ENCODE measurements at places on chromosomes 5 and 9.
A peak's percentile ranks its signal among the peaks of the same experiment; 100 is the strongest.

- DNase-seq, result no peak
Measured at GRCh38 chr5:124352312-124352711, 394.1 kb downstream of the ZNF608 start.

- no peak for DNase-seq
Measured at GRCh38 chr9:137007108-137007815, 10.9 kb upstream of the CLIC3 start.

GRCh38 chr5:175417384-175417783, 26.6 kb downstream of the DRD1 start:
- no peak for DNase-seq

GRCh38 chr9:33248606-33249005, 8.6 kb downstream of the SPINK4 start:
- no peak for DNase-seq

DNA sequence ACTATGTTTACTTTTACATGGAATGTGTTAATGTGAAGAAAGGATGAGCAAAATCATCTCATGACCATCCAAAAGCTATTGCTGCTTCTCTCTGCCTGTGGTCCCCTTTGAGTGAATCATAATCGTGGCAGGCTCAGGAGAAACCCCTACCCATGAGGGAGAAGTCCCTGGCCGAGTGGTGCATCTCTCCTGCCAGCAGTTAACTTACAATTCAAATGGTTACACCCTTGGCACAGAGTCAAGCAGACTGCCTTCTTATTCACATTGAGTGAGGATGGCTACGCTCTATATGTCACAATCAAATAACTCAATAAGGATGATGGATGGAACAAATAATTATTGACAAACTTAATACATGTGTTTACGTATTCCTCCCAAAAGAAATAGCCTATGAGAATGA, 179.1 kb downstream of the FGF1 start:
- no peak for DNase-seq

DNA sequence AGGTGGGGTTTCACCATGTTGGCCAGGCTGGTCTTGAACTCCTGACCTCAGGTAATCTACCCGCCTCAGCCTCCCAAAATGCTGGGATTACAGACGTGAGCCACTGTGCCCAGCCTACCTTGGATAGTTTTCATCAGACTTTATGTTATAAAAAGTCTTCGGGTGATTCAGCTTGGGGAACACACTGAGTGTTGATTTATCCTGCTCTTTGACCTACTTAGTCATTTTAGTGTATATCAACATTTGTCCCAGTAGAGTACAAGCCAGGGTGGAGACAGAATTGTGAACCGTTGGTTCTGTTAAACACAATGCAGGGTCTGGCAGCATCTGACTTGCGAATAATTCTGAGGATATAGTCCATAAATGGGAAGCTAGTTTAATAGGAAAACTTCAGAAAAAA, 39.7 kb downstream of the NFX1 start:
- no peak for DNase-seq

GRCh38 chr9:4799775-4800174, 7.0 kb downstream of the RCL1 start:
- DNase-seq, result peak; percentile 97

DNA sequence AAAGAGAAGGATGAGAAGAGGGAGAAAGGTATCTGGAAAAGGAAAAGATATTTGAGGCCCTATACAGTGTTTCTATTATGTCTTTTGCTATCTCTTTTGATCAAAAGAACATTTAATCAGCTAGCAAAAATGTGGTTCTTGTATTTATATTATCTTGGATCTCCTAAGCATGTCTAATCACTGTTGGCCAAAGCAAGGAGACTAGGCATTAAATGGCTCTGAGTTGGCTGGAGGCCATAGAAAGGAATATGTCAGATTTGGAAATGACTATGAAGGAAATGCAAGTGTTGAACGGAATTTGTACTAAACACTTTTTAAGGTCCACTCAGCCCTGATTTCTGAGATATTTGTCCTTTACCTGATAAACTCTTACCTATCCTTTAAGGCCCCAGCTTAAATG, 22.4 kb upstream of the THG1L start:
- no peak for DNase-seq

GRCh38 chr5:31847354-31847753, 208.4 kb downstream of the PDZD2 start:
- no peak for DNase-seq

- peak; percentile 66 for DNase-seq
Measured at GRCh38 chr5:76175051-76175666, 92.0 kb downstream of the SV2C start.

Measured in hematopoietic multipotent progenitor cell treated with erythropoietin and hydrocortisone succinate and interleukin-3 and kit ligand, for 8 days (in vitro differentiated cells).